Activated T-helper 1 cell treated with anti-CD3 and anti-CD28 coated beads, Interleukin-12 subunit alpha, Interleukin-12 subunit beta, Interleukin-2, Interleukin-4 antibody, amounts not matched to agents 30 ng/mL and 10 ng/mL and 1 ng/mL, durations not matched to agents 14 hours and 24 hours and 36 hours (primary cell): ENCODE measurements at places on chromosomes 2 and 18.

DNA sequence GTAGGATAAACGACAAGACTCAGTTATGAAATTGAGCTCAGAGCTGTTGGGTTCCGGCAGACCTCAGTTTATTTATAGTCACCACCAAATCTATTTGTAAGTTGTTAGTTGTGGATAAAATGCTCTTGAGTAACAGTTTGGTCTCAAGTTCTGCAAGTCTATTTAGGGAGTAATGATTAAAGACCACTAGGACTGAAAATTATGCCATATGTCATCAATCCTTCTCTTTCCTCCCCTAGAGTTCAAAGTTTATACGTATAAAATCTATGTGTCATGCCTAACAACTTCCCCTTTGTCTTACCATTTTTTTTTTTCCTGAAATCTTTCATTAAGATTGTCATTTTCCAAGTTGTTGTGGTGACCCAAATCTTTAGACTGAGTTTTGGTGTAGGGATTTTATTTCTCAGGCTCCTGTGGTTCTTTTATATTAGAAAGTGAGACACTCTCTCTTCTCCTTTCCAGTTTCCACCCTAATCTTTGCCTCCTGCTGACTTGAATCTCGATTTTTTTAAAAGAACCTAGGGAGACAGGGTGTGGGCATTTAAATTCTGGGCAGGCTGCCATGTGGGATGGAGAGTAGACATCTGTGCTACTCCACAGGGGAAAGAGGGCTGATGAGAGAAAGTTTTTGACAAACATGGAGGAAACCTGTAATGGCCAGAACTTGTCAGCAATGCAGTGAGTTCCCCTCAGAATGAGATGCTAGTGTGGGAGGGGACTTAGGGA lies 51.0 kb downstream of the LAMA3 start:
- no peak for DNase-seq

DNA sequence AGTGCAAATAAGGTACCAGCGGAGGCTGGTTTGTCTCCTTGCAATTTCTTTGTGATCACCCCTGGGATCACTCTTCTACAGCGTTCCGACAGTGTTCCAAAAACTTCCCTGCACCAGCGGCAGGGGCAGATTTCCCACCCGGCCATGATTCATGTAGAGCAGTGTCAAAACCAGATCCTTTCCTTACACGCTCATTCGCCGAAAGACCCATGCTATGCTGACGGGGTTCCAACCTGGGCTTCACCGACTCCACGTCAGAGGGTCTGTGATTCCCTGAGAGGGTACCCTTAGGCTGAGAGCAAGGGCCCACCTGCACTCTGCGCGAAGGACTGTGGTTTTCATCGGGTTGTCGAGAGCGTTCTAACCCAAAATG lies 423 bp upstream of the TTC27 start:
- no peak for DNase-seq

GRCh38 chr2:20650393-20650876 lies 463 bp downstream of the HS1BP3 start:
- DNase-seq, result peak; percentile 33

DNA sequence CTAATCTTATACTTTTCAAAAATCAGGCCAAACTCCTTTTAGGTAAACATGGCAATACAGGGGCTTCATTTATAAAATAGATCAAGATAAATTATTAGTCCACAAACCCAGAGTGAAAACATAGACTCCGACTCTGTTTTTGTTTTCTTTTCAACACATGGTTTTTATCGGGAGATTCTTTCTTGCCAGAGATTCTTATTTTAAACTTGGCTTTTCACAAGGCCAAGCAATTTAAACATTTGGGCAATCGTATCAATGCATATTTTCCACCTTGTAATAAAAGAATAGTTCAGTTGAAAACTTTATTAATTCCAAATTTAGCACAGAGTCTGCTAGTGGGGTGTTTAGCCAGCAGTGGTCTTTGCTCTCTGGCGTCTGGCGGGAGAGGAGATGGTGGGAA lies 71.9 kb downstream of the SOX11 start:
- no peak for DNase-seq

- no peak for DNase-seq
These were observed 1.1 kb downstream of the HIBCH start for GRCh38 chr2:190318514-190318913.

GRCh38 chr2:175553910-175554309 lies 372.4 kb upstream of the ATP5MC3 start:
- DNase-seq, result no peak

GRCh38 chr2:109123586-109124201 lies 5.3 kb upstream of the SH3RF3 start:
- no peak for DNase-seq

GRCh38 chr2:108983610-108984009 lies 5.4 kb downstream of the EDAR start:
- no peak for DNase-seq

DNA sequence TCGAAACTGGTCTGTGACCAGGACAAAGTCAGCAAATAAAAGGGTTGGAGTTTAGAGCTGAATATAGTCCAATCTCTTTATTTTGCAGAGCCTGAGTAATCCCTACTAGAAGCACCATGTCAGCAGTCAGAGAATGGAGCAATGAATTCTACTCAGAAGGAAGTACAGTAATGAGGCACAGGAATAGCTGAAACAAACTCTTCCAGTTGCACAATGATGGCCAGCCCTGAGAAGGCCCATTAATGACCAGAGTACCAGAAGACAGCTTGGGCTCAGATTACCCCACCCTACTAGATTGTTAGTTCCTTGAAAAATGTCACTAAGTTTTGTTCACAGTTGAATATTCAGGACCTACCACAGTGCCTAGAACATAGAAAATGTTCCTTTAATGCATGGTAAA lies 40.3 kb upstream of the SCG2 start:
- DNase-seq, result no peak

DNA sequence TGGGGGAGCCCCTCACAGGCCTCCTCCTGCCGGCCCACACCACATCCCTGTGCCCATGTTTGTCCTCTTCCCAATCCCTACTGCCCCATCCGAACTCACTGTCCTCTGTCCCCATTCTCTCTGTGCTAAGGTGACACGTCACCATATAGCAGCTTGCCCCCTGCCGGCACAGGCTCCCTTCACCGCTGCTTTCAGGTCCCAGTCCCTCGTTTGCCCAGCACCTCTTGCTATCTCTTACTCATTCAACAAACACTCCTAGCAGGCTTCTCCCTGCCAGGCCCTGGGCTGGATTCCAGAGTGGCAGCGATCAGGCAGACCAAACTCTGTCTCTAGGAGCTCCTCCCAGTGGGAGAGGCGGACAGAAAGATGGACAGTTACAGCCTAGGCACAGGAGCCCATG lies 74.3 kb downstream of the TFCP2L1 start:
- no peak for DNase-seq

DNA sequence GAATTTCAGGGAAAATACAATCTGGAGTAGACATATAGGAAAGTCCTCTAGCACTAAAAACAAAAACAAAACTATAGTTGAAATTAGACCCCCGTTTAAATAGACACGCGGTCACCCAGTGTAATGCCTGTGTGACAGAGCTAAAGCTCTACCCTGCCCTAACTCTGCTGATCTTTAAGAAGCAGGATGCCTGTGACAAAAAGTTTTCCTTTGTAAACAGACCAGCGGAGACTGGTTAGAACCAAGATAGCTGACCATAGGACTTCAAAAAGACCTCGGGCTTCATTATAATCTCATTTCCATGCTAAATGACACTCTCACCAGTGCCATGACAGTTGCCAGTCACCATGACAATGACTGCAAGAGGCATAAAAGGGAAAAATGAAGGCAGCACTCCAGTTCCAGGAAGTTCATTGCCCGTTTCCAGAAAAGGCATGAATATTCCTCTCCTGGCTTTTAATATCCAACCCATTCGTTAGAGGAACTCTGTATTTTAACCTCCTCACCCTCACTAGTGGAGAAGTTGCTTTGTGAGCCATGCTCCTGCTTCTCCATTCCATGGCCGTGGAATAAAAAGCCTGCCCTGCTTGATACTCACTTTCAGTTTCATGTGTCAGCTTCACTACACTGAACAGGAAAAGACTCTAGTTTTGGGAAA lies 157.2 kb upstream of the COPS8 start:
- DNase-seq, result no peak

DNA sequence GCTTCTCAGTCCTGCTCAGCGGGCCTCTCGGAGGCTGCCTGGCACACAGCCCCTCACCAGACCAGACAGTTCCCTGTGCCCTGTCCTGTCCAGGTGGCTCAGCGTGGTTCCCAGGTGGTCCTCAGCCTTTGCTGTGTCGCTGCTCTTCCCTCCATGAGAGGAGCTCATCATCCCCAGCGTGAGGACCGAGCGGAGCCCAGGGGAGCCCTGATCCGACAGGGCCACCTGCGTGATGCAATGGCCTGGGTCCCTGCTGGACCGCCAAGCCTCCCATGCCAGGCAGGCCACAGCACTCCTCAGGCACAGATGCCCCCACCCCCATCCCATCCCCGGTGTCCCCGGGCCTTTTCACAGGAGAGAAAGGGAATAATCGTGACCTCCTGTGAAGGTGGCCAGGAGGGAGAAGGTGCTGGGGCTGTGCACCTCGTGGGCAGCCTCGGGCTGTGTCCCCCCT lies 4.3 kb downstream of the GPC1 start:
- DNase-seq, result no peak

DNA sequence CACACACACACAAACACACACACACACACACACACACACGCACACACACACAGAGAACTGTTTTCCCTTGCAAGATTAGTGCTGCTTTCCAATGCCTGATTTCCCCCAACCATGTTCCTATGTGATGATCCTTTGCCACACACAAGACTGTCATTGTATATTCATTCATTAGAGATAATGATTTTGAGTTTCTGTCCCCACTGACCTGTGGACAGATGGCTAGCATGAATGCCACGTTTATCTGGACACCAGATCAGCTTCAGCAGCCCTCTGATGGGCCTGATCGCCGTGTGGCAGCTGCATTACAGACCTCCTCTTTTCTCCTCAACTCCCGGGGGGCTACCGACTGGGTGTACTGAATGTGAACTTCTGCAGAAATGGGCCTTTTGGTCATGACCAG lies 353.0 kb downstream of the MYCN start:
- DNase-seq, result no peak
